H7 (cell line): ENCODE measurements at places on chromosomes 7 and 10.

GRCh38 chr7:36034020-36034419 lies 119.0 kb upstream of the EEPD1 start:
- DNase-seq: no peak

GRCh38 chr7:40899151-40899550 lies 764.3 kb downstream of the SUGCT start:
- no peak for DNase-seq

GRCh38 chr10:74677951-74678350 lies 148.4 kb upstream of the KAT6B start:
- no peak for DNase-seq

GRCh38 chr10:78577712-78578111 lies 491.1 kb upstream of the ZMIZ1 start:
- no peak for DNase-seq

- DNase-seq: no peak
These were observed 42.8 kb downstream of the PDLIM1 start for GRCh38 chr10:95247881-95248583.

DNA sequence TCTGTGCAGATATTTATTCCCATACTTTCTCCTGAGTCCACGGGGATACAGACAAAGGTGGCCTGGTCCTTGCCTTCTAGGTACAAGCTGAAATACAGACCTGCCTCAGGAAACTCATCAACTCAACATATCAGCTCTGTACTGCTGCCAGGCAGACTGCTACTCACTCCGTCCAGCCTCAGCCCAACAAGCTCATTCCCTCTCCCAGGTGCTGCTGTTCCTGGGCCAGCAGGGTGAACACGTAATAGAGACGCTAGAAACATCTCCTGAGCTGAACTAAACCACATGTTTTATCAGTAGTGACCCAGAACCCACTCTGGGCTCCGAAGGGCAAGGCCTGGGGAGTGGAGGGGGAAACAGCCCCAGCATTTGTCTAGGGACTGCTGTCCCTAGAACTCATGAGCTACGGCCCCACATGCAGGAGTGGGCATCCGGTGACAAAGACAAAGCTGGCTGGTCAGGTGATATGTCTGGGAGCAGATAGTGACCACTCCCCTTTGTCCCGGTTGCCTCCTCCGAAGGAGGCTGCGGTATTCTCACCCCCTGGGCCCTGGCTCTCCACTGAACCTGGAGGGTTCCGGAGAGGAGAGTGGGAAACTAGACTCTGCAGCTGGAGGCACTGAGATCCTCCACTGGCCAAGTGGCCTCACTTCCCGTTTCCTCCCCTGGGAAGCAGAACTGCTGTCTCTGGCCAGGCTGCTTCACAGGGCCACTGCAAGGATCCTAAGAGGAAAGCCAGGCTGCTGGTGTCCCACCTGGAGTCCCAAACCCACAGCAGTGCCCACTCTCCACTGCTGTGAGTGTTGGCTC lies 116.1 kb downstream of the FAM53B start:
- DNase-seq: no peak

DNA sequence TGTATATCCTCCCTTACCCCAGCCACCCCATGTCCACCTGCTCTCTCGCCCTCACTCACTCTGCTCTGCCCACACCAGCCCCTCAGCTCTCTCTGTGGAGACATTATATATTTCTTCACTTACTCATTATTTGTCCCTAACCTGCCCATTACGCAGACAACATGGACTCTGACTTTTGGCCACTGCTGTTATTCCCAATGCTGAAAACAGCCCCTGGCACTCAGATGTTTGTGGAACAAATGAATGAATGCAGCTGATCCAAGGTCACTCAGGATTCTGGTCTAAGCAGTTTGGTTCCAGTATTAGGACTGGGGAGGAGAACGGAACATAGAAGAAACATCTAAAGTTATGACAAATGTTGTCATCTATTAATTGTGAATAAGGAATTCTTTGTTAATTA lies 26.7 kb downstream of the GNA12 start:
- no peak for DNase-seq

DNA sequence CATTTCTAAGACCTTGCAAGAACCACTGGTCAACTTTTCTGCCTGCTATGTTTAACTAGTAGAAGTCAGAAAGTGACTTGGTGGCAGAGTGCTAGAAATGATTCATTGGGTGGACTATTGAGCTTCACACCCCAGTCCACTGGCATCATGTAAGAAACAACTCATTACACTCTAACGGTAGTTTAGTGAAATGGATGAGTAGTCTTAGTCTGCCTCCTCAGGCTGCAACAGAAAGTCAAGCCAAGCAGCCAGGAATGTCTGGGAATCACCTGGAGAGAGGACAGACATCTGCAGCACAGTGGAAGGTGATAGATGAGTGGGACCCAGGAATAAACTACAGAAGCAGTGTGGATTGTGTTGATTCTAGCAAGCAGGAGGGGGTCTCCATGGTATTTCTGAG lies 125.4 kb downstream of the AUTS2 start:
- no peak for DNase-seq

- DNase-seq: no peak
These were observed 172.6 kb upstream of the PRPS1L1 start for GRCh38 chr7:18200266-18200665.

DNA sequence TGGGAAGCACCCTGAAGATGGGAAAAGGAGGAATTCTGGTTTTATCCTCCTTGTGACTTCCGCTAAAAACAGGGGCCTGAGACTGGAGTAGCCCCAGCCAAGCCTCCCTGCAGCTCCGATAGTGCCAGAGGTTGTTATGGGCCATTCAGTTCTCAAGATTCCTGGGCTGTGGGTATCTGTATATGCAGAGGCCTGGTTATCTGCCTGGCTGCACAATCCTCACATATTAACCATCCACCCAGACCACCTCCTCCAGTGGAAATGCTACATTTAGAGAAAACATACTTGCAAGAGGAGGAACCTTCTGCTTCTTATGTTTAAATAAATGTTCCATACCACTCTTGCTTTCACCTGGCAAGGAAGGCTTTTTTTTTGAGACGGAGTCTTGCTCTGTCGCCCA lies 34.6 kb downstream of the ARL3 start:
- no peak for DNase-seq

DNA sequence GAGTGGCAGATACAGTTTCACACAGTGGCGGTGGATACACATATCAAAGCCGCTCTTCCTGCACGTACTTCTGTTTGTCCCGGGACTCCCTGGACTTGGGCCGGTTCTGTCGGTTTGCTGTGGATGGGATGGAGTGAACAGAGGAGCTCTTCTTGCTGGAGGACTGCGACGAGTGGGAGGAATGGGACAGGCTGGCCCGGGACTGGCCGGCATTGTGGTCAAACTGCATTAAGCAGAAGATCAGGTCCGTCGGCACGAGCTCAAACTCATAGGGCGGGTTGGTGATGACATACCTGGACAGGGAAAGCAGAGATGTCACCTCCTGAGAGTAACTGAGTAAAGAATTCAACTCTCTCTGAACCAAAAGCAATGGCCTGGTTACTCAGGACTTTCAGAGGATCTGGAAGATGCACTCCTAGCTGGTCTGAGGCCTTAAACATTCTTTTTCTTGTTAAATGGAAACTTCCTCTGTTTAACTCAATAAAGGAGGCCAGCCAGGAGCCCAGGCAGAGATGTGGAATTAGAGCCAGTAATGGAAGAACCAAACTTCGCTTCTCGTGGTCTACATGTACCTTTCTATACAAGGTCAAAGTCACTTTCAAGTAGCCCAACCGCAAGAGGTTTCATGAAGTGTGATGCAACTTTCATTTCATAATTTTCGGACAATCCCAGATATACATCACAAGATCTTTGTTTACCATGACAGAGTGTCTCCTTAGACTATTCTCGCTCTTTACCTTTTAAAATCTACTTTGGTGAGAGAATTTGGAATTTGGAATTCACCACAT lies 750.2 kb downstream of the KCNMA1 start:
- no peak for DNase-seq

DNA sequence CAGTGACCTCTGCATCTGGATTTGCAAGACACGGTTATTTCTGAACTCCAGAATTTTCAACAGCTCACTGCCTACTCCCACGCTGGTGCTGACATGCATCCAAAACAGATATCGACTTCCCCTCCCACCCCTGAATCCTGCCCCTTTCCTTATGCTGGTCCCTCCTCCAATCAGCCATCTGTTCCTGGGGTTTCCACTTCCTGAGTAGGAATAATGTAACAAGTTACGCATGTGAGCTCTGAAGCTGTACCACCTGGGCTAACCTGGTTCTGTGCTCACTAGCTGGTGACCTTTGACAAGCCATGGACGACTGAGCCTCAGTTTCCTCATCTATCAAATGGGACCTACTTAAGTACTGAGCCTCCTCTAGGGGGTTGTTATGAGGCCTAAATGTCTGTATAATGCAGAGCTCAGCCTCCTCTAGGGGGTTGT lies 1.7 kb upstream of the NCAPG2 start:
- DNase-seq: no peak

DNA sequence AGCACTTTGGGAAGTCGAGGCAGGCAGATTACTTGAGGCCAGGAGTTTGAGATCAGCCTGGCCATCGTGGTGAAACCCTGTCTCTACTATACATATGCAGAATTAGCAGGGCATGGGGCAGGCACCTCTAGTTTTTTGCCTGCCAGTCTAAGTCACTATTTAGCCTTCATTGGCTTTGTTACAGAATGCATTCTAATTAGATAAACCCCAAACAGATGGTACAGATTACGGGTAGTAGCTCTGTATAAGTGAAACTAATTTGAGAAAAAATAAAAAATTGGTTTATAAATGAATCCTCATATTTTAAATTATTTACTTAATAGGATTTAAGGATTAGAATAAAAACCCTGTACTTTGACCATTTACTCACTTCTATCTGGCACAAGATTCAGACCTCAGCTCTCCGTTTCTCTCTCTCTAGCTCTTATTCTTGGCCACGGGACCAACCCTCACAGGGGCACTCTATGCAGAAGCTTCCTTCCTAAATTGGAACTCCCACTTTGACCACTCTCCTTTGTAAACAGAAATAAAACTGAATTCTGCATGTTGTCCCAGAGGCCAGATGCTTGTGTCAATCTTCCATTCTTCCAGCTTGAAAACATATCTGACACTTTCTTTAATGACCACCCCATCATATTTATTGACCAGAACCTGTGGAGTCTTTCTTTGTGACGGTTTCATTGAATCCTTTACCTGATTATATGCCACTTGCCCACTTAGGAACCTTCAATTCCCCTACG lies 26.8 kb downstream of the BET1 start:
- DNase-seq: no peak

DNA sequence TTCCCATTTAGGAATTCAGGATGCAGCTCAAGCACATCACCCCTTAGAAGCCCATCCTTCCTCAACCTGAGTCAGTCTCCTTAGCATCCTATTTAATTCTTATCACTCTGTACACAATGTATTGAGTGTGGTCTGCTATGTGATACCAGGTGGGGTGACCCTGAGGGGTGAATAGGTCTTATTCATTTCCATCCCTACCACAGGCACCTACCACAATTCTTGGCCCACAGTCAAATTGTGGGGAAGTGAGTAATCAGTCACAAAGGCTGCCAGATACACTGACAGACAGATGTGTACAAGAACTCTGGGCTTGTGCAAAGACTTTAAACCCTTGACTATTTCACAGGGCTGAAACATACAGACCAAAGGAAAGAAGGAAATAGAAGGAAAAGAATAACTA lies 560.5 kb downstream of the PARD3 start:
- DNase-seq: no peak

DNA sequence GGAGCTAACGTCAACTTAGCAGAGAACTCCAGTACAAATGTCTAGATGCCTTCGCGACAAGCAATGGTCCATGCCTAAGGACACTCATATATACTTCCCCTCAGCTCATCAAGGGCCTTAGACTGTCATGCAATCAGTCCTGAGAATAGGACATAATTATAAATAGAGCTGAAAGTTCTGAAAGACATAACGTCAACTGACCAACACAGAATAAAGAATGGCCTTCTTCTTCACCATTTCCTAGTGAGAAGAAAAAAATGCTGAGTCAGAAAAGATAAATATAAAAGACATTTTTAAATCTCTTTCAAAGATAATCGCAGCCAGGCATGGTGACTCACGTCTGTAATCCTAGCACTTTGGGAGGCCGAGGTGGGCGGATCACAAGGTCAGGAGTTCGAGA lies 83.2 kb downstream of the ARMH3 start:
- no peak for DNase-seq

DNA sequence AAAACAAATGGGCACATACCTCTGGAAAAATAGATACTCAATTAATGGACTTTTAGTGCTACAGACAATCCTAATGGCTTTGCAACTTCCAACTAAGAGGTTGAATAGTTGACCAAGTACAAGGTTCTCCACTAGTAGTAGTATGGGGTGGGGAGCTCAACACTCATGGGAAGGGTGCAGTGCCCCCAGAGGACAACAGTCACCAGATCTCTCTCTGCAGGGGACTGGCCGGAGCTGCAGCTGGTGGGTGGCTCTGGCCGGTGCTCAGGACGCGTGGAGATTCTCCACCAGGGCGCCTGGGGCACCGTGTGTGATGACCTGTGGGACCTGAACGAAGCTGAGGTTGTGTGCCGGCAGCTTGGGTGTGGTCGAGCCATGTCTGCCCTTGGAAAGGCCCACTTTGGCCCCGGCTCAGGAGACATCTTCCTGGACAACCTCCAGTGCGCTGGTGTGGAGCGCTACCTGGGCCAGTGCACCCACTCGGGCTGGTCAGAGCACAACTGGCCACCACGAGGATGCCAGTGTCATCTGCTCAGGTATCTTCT lies 68.1 kb downstream of the CUZD1 start:
- DNase-seq: no peak

DNA sequence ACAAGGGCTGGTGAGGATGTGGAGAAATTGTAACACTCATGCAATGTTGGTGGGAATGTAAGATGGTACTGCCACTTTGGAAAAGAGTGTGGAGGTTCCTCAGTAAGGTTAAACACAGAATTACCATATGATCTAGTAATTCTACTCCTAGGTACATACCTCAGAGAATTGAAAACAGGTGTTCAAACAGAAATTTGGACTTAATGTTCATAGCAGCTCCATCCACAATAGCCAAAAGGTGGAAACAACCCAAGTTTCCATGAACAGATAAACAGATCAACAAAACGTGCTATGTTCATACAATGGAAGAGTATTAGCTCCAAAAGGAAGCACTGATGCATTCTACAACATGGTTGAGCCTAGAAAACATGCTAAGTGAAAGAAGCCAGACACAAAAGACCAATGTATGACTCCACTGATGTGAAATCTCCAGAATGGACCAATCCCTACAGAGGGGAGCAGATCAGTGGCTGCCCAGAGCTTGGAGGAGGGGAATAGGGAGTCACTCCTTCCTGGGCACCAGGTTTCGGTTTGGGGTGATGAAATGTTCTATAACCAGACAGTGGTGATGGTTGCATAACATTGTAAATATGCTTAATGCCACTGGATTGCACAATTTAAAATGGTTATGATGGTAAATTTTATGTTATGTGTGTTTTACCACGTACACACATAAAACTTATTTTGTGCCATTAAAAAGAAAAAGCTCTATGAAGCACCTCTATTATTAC lies 5.7 kb upstream of the WDR86 start:
- DNase-seq: no peak
